Smooth muscle cell of the brain vasculature (primary cell): ENCODE measurements at places on chromosomes 7 and 10.

- no peak for DNase-seq
These were observed 170.8 kb downstream of the MGMT start for GRCh38 chr10:129637846-129638245.

DNA sequence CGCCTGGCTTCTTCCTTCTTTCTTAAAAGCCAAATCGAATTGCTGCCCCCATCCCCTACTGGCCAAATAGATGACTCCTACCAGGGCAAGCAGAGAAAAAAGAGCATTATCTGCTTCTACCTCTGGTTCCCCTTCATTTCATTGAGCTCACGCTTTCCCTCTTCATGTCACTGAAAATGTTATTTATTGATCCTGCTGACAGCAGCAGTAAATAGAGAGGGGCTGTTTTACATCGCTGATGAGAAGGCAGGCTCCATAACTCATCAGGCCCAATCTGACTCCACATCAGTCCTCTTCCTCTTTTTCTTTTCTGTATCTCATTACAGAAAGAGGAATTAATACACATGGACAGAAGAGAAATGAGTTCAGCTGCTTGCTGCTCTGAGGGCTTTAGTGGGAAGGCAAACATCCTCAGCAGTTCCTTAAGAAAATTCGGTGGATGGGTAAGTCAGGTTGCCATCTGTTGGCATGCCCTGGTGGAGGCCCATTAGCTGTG, 904.1 kb downstream of the KCNMA1 start:
- no peak for DNase-seq

DNA sequence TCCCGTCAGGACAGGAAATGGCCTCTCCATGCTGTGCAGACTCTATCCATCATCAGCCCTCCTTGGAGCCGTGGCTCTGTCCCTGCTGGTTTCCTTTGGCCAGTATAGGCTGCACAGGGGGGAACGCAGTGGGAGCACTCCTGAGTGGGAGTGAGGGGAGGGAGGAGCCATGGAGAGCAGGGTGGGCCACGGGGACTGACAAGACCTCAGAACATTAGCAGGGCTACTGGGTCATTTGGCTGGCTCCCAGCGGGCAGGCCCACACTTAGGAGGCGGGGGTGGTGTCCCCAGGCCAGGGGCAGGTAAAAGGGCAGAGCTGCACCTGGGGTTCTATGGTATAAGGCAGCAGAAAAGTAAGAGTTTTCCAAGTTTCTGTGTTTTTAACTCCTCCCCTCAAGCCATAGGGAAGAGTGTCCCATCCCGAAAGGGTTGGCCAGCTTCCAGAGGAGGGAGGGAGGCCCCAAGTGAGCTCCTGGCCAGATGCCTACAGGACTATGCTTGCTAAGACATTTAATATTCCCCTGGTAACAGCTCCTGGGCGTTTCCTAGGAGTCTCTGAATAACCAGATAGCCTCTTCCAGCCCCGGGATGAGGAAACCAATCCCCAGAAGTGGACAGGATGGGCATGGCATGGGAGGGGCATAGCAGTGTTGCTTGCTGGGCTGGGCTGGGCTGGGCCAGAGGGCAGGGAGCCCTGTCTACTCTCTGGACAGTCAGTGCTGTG, 5.5 kb upstream of the OPN4 start:
- DNase-seq: peak; percentile 46

DNA sequence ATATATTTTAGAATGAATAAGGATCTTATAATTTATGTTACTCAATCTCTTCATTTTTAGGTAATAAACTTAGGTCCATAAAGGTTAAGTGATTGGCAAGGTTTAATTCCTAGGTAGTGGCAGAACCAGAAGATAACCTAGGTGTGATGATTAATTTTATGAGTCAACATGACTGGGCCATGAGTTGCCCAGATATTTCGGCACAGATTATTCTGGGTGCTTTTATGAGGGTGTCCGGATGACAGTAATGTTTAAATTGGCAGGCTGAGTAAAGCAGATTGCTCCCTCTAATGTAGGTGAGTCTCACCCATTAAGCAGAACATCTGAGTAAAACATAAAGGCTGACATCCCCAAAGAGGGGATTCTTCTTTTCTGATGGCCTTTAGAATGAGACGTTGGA, 1349.3 kb upstream of the CELF2 start:
- DNase-seq: no peak
